ENCODE measurements at places on chromosomes 11 and 22.

GRCh38 chr11:14350215-14350614 is 8.8 kb downstream of the RRAS2 start:
- no peak for DNase-seq

DNA sequence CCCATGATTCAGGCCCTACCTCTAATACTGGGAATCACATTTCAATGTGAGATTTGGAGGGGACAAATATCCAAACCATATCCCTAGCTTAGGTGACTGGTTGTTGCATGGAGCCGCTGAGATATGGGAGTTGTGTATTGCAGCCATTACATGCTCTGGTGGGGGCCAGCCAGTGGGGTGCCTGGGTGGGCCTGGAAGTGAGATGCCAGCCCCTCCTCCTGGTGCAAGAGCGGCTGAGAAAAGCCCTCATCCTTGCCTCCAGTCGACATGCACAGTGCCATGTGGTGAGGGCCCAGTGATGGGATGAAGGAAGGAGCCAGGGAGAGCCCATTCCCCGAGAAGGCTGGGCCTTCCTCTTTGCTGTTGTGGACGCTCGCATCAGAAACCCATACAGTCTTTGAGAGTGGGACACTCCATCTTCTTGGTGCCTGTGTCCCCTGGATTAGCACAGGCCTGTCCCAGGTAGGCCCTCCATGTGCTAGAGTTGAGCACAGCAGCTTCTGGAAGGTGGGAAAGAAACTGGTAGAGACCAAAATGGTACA is 1043.0 kb downstream of the TBC1D22A start:
- no peak for DNase-seq

GRCh38 chr11:109237636-109238035 is 184.4 kb upstream of the C11orf87 start:
- DNase-seq = no peak

DNA sequence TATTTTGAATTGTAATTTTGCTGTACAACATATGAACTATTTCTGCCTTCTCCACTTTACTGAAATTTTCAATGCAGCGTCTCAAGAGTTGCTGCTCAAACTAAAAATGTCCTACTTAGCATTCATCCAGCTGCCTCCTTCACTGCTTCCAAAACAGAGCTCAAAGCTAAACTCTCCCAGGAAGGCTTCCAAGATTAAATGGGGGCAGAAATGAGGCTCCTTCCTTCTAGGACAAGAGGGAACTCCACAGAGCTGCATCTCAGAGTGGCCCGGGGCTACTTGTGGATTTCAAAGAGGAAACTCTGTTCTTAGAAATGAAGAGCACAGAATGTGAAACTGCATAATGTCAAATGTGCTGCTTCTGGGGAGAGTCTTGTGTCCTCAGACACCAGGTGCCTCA is 295.9 kb upstream of the NCAM1 start:
- no peak for DNase-seq

DNA sequence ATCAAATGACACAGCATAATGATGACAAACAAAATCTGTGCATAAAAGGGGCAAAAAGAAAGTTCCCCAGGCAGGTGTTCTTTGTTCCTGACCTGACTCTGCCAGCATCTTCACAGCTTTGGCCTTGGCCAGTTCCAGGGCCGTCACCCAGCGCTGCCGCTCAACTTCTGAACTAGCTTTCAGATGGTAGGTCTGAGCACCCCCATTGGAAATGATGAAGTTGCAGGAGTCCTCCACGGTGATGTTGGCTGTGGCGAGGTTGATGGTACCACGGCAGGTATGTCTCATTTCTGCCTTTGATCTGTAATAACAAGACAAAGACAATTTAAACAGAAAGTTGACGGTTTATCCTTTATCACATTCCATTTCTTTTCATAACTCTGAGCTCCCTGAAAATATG is 5.3 kb downstream of the OSBP start:
- DNase-seq = no peak

GRCh38 chr22:43360576-43360975 is 17.4 kb upstream of the SCUBE1 start:
- DNase-seq = no peak

- DNase-seq = no peak
Measured at GRCh38 chr22:36942556-36942955, 29.1 kb downstream of the CSF2RB start.

DNA sequence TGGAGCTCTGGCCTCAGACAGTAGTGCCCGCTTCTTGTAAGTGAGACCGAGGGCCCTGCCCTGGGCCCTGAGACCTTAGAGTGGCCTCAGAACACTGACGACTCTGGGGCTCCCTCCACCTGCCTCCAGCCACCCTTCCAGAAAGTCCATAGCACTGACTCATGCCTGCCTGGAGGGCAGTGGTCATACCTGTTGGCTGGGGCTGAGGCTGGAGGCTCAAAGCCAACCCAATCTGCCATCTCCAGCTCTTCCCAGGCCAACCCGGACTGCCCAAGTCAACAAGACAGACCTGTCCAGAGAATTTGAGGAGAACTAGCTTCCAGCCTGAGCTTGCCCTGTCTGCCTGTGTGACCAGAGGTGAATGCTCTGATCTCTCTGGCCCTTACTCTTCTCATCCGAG is 66.9 kb upstream of the TTLL12 start:
- no peak for DNase-seq

GRCh38 chr11:2685566-2686359 is 14.0 kb downstream of the KCNQ1OT1 start:
- no peak for DNase-seq

DNA sequence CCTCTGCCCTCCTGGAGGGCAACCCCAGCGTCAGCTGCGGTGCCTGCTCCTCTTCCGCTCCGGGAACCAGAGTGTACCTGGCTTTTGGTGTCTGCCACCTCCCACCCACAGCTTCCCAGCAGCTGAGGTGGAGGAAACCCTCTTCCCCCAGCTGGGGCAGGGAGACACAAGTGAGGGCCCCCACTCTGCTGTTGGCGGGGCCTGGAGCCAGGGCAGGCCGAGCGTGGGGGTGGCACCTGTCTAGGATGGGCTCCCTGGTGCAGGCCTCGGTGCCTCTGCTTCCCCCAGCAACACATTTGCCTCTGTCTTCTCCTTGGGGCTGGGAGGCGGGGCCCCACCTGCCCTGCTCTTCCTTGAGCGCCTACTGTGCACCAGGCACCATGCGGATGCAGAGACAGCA is 6.4 kb downstream of the OSM start:
- DNase-seq = no peak

- peak; percentile 49 for DNase-seq
Measured at GRCh38 chr11:108559340-108559739, 34.2 kb downstream of the EXPH5 start.

DNA sequence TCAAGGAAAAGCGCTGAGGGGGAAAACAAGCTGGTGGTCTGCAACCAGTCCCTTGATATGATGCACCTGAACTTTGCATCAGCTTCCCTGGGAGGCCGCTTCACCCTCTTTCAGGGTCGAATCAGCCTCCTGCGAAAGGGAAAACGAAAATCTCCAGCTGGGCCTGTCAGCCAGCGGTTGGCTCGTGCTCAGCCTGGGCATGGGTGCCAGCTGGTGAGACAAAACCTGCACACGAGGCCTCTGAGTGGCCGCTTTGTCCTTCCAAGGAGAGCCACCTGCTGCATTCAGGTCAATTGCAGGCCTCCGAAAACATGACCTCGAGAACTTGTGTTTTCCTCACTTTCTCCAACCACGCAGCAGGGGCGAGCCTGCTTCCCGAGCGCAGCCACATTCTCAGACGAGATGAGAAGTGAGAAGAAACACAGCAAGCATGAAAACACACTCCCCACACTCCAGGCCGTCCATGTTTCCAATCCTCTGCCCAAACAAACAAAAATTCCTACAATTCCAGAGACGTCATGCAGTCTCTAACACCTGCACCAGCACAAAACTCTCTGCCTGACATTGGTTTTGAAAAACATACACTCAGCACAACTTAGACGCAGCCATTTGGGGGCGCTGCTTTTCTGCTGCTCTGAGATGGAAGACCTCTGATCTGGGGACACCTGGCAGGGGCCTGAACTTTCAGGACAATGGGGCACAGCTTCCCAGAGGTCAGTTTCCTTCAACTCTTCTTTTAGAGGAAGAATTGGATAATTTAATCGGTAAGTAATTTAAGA is 77.1 kb downstream of the DHCR7 start:
- DNase-seq = no peak

DNA sequence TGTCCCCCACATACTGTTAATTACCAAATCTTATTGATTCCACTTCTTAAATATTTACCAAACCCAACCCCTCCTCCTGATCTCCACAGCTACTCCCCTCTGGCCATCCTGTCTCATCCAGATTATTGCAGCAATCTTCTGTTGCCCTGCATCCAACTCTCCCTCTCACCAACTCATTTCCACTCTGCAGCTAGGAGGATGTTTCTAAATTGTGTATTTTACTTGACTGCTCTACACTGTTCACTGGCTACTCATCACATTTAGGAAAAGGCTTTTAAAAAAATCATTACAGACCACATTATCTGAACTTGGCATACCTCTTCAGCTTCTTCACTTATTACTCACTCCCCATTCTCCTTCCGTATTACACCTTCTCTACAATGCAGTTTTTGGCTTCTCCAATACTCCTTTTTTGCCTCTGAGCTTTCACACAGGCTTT is 117.9 kb downstream of the ATG16L2 start:
- DNase-seq = no peak

DNA sequence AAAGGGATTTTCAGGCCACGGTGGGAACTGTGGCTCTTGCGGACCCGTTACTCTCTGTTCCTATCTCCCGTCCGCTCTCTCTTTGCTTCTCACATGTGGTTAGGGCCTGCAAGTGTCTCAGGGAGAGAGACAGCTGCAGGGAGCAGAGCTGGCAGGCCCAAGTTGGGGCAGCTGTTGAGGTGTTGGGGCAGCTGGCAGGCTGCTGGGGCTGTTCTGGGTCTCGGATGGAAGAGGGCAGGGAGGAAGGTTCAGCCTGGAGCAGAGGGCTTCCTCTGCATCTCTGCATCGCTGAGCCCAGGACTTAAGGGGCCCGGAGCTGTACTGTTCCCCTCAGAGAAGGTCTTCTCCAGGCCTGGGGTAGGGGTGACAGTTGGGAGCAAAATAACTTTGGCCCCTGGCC is 2.6 kb upstream of the CNIH2 start:
- DNase-seq = no peak

GRCh38 chr11:74949753-74950137 is 679 bp downstream of the SPCS2 start:
- DNase-seq = no peak

GRCh38 chr22:33389936-33390335 is 331.8 kb upstream of the SYN3 start:
- DNase-seq = peak; percentile 24

- DNase-seq = no peak
Measured at GRCh38 chr11:76672431-76673175, 2.1 kb upstream of the LRRC32 start.

- DNase-seq = no peak
Measured at GRCh38 chr22:44928711-44929358, 81.0 kb downstream of the PHF21B start.

DNA sequence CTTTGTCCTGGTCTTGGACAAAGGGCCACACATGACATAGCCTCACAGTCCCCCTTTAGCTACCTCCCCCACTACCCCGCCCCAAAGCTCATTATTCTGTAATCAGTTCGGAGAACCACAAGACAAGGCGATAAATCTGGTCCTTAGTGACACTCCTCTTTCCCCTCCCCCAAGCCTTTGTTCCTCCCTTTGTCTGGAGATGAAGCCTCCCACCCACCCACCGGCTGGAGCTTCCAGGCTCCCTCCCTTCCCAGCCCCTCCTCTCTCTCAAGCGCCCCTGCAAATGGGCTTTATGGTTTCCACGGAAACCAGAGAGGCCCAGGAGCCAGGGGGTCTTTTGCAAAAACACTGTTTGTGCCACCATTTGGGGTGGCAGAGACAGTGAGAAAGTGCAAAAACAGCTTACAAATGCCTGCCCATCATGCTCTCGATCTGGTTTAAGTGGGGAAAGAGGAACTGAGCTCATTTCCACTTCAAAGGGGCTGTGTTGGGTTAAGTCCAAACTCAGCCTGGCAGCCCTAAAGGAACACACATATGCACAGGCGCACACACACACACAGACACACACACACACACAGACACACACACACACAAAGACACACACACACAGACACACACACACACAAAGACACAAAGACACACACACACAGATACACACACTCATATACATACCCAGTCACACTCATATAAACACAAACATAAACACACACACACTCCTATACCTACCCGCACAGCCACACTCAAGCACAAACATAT is 23.5 kb downstream of the APLNR start:
- DNase-seq = no peak

DNA sequence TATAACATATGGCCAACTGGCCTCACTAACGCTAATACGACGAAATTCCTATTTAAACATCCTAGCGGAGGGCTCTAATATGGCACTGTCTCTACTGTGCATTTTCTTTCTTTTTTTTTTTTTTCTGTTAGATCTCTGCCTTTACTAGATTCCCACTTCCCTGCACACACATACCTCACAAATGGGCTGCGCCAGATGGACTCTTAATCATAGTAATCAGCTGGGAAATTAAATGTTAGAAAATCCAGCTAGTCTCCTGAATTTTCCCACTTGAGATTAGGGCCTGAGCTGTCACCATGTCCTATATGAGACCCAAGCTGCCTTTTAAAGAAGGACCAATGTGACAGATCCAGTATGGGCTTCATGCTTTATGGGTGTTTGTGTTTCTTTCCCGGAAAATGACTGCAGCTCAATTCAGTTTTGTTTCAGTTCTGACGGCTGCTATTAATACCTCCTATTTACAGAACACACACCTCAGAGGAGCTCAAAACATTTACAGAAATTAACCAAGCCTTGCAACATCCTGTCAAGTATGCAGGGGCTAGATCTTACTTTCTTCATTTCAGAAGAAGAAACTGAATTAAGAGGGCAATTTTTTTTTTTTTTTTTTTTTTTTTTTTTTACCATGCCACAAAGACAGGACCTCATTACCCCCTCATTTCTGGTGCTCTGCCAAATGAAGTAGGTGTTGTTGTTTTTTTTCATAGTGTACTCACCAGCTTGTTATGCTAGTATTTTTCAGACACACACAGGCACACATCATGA is 49.8 kb upstream of the BLID start:
- DNase-seq = no peak

DNA sequence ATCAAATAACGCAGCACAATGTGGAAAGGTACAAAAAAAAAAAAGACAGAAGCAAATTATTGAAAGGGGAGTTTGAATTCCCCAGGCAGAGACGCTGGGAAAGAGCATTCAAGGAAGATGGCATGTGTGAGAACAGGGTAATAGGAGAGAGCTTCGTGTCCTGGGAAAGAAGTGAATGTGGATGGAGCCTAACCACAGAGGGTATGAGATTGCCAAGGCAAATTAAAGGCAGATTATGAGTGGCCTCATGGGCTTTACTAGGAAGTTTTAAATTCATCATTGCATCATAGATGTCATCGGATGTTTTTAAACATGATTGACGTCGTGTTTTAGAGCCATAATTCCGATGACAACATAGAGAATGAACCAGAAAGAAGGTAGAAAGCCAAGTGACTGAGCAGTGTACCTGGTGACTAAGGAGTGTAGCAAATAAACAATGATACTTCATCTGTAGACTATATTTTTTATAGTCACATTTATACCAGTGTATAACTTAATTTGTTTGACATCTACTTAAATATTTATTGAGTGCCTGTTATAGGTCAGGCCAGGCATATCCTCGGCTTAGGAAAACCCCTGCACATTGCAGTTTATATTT is 151.4 kb downstream of the MSANTD4 start:
- no peak for DNase-seq

- no peak for DNase-seq
Measured at GRCh38 chr11:9982127-9982795, 311.8 kb downstream of the SBF2 start.

GRCh38 chr11:73875380-73875779 is 1.3 kb downstream of the COA4 start:
- no peak for DNase-seq
